ENCODE measurements at places on chromosomes 16 and 17.

GRCh38 chr17:45282683-45283644 is 21.1 kb upstream of the SPATA32 start:
- no peak for DNase-seq

DNA sequence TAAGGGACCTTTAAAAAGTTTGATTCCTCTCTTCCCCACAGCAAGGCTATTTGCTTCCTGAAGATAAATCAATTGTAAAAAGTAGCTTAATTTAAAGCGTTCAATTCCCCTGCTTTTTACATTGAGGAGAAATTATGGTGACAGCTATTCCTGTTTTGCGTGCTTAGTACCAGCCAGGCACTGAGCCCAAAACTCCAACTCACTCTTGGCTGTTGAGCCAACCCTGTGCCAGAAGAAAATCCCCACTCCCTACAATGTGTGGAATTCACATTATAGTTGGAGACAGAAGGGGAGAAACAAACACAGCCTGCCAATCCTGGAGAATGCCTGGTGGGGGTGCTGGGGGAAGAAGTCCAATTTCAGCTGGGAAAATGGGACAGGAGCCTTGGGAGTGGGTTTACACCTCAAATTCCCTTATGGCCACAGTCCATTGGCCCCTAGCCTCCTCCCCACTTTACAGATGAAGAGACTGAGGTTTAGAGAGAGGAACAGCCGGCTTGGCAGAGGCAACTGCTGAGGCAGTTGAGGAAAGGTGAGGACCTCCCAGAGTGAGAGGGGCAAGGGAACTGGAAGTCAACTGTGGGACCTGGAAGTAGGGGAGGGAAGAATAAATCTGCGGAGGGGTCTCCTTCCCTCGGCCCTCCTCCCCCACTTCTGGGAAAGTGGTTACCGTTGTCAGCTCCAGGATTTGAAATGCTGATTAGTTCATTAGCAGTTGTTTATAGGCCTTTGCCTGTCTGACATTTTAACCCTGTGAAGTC is 26.1 kb downstream of the CDH1 start:
- no peak for DNase-seq

DNA sequence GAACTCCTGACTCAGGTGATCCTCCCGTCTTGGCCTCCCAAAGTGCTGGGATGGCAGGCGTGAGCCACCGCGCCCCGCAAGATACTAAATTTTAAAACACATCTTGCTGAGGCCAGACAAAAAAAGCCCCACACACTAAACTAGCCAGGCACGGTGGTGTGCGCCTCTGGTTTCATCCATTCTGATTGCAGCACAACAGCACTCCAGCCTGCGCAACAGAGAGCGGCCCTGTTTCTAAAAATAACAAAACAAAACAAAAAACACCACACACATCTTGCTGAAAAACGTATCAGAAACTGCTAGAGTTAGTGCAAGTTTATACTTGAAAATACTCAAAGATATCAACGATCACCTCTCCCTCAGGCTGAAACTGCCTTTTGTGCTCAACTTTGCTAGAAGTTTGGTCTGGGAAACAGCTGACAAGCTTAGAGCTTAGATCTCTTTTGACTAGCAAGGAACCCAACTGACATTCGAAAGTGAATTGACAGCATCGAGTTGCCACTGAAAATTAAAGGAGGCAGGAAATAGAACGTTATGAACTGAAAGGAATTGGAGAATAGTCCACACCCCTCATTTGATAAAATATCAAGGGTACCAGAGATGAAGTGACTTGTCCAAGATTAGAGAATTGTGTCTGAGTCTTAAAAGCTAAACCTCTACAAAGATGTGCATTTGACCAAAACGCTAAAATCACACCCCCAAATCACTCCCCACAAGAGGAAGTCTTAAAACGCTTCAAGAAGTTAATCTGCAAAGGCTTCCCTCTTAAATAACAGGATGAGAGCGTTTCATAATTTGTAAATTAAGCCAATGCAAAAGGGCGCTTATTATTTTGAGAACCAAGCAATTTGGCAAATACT is 908 bp downstream of the COG4 start:
- no peak for DNase-seq

DNA sequence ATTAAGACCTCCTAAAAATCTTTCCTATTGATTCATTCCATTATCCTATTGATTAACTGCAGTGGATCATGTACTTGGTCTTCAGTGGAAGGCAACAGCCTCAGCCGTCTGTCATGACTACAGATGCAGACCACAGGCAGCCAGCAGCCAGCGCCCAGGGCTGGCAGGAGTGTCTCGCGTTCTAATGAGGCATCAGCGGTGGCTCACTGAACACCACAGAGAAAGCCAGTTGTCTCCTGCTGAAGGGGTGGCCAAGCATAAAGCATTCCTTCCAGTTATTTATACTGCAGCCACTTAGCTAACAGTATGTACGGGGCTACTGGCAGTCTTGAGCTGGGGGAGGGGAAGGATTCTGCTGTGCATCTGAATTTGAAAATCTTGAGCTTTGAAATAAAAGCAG is 214.3 kb downstream of the IRX3 start:
- DNase-seq: no peak

GRCh38 chr17:55275894-55276804 is 11.4 kb downstream of the HLF start:
- DNase-seq: no peak

DNA sequence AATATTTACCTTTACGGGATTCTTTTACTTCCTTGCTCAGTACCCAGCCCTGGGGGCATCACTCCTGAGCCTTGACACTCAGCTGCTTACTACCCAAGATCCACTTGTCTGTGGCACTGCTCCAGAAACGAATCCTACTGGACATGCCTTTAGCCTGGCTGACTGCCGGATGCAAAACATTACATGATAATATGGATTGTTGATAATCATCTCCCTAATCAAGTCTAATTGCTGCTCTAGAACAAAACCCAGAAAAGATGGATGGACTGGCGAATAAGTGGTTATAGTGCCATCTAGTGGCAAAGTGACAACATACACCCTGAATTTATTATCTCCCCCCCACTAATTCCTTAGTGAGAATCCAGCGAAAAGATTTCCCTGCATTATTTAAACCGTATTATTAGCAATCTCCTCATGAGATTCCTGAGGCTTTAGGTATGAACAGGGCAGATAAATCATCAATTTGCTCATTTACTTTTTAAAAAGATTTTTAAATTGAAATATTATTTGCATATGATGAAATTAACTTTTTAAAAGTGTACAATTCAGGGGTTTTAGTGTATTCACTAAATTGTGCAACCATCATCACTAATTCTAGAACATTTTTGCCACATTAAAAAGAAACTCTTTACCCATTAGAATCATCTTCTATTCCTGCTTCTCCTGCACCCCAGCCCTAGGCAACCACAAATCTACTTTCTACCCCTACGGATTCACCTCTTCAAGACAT is 61.6 kb downstream of the RGS9 start:
- DNase-seq: no peak
